ENCODE measurements at places on chromosomes 3 and 15.

GRCh38 chr3:28791713-28792255 lies 443.2 kb upstream of the AZI2 start:
- no peak for DNase-seq

- DNase-seq, result no peak
Measured at GRCh38 chr3:40437889-40438288, 19.2 kb upstream of the RPL14 start.

DNA sequence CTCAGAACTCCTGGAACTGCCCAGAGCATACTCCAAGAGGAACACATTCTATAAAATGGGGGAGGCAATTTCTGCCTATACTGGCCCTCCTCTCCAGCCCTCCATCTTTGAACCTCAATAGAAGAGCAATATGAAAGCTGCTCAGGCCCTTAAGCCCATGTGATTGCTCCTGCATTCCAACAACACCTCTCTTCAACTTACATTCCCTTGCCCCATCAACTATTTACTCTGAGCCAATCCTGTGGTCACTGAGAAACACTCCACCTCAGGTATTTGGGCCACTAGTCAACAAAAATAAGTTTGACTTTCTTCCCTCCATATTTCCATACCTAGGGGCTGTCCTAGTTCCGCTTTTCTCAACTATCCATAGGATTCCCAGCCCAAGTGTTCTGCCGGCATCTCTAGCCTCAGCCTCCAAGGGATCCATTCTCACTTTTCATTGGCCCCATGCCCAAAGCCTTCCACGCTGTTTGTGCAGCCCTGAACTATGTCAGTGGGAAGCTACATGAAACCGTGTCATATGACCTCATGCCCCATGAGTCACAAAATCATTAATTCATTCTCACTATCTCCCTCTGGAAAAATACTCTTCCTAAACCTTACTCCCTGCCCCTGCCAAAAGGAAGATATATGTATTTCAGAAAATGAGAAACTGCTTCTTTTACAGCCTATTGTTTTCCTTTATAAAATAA lies 61.6 kb downstream of the GJD2 start:
- no peak for DNase-seq

GRCh38 chr3:10783360-10784351 lies 32.4 kb upstream of the SLC6A11 start:
- no peak for DNase-seq

GRCh38 chr3:152360966-152361365 lies 92.2 kb downstream of the MBNL1 start:
- no peak for DNase-seq

- DNase-seq, result no peak
Measured at GRCh38 chr3:50237133-50237651, 1.2 kb downstream of the GNAI2 start.

DNA sequence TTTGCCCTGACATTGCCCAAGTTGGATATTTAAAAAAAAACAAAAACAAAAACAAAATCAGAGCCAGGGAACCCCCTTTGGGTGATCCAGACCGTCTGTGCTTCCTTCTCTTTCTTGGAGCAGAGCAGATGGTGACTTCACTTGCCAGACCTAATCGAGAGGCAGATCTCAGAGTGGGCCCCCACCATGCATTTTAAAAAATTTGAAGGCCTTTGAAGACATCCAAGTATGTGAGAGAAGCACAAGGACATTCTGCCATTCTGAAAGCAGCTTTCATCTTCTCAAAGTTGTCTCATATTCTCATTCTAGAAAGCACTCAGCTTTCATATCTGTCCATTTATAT lies 93.3 kb downstream of the SV2B start:
- no peak for DNase-seq

DNA sequence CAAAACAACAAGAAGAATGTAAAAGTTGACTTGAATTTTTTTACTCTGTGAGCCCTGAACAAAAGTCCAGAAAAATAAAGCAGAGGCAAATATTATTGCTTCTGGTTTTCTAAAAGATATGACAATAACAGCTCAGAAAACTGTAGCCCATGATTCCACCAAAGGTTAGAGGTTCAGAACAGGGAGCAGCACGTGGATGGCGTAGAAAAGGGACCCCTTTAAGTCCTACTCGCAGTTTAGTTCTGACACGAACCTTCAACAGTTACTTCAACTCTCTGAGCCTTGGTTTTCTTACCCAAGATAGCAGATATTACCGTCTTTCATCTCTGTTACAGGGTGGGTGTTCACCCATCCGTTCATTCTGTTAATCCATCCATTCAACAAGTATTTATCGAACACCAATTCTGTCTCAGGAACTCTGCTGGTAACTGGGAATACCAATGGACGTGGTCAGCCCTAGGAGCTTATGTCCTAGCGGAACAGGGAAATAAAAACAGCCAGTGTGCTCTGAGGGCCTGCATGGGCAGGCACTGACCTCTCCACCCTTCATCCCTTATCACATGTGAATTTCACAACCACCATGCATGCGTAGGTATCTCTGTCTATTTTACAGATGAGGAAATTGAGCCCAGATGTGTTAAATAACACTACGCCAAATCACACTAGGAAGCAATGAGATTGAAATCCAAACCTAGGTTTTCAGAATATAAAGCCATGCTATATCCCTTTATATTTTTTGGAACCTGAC lies 274.2 kb upstream of the ICE2 start:
- DNase-seq, result no peak

GRCh38 chr3:185822221-185823000 lies 2.4 kb downstream of the IGF2BP2 start:
- no peak for DNase-seq

DNA sequence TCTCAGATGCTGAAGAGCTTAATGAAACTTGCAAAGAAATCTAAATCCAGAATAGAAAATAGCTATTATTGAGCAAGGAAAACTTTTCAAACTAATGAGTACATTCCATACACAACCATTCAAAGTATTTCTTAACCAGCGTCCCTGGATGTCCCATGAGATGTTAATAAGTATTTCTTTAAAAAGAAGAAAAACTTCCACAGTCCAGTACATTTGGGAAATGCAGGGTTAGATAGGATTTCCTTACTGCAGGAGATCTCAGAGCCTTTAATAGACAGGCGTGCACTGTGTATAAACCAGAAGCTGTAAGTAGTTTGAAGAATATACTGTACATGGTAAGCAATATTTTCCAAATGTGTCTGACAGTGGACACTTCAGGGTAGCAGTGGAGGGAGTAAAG lies 29.6 kb upstream of the BHLHE40 start:
- DNase-seq, result no peak

DNA sequence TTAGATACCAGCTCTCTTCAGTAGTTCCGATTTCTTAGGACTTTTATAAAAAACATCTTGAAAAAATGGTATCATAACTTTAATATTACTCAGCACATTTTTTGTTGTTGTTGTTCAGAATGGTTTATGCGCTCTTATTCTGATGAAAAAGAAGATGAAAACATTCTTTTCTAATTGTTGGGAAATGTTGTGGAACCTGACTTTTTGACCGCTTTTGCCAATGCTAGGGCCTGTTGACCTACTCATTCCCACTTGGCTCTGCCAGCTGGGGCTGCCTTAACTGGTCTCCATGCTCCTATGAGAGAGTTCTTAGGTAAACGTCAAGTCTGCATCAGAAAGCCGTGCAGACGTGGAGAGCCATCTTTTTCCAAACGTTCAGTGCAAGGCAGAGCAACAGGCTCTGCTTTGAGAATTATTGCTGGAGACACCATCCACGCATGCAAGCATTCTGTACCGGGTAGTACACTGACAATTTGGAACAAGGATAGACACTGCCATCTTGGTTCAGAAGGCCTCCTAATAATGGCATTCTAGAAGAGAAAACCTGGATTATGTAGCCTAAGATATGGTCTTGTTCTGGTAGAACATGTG lies 176.8 kb downstream of the GHSR start:
- no peak for DNase-seq

DNA sequence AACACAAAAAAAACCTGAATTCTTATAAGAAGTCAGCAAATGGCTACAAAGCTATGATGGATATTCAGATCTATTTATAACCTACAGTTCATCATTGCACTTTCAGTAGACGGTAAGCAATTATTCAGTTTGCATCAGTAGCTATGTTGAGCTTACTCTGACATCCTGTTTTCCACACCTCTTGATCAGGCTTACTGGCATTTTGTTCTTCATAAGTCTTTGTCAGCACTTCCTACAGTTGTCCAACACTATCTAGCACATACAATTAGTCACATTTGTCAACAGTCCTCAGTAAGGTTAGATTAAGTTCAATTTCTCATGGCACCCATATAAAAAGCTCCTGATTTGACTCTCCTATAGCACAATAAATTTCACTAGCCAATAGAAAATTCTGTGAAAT lies 71.2 kb upstream of the ST3GAL6 start:
- DNase-seq, result no peak

GRCh38 chr3:40690749-40691451 lies 166.1 kb downstream of the ZNF621 start:
- DNase-seq, result peak; percentile 60

DNA sequence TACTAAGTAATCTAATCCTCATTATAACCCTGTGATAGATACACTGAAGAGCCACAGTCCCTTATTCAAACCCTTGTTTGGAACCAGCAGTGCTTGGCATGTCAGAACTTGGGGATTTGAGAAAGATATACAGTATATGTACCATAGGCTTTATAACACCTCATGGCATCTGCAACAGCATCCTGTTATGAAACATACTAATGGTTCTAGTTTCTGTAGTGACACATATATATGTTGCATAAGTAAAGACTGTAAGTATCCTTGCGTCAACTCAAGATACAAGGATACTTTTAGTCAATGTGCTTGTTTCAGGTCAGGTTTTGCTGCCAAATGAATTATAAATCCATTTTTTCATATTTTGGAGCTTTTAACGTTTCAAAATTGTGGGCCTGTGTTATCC lies 58.5 kb downstream of the CCNL1 start:
- DNase-seq, result no peak

- DNase-seq, result no peak
Measured at GRCh38 chr15:85786781-85787114, 8.0 kb downstream of the KLHL25 start.

GRCh38 chr15:99454107-99454809 lies 111.5 kb upstream of the MEF2A start:
- DNase-seq, result no peak

DNA sequence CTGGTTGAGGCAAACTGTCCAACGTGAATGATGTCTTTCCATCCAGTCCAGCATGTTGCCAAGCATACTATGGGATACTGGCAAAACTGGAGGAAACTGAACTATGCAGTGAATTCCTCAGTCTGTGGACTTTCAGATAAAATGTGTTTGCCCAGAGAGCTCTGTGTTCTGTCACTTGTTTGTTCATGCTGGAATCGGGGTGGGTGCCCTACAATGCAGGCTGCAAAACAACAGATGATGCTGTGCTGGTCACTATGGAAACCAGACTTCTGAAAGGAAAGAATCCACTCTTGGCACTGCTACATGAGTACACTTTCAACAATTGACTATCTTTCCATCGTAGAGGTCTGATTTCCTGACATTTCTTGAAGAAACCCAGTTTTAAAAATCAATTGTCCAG lies 272.5 kb upstream of the ARHGEF26 start:
- DNase-seq, result no peak

DNA sequence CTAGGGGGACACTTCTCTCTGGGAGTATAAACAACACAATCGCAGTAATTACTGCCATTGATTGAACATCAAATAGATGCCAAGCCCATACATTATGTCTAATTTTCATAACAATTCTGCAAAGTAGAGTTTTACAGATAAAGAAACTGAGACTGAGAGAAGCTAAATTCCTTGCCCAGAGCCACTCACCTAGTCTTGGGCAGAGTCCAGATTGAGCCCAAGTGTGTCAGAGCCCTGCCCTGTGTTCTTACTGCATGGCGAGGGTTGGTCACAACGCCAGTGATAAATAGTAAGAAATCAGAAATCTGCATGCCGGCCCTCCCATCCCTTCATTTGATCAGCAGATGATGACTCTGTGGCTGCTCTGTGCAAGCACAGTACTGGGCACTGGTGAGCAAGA lies 106.3 kb downstream of the C3orf70 start:
- DNase-seq, result no peak
